ENCODE measurements at places on chromosomes 1 and 21.
A peak's percentile ranks its signal among the peaks of the same experiment; 100 is the strongest.

DNA sequence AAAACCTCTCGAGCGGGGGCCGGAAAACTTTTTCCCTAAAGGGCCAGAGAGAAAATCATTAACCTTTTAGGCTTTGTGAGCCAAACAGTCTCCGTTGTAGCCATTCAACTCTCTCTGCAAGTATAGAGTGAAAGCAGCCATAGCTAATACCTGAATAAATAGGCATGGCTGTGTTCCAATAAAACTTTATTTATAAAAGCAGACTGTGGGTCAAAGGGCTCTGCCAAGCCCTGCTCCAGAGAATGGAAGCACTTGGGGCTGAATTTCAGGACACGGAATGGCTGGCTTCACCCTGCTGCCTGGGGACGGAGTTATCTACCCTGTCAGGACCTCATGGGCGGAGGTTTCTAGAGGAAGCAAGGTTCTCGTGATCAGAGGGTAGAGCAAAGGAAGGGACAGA, 92.7 kb downstream of the CASZ1 start:
- DNase-seq: no peak

GRCh38 chr1:84892705-84893618, at the start of gene LPAR3:
TSS of gene LPAR3 (minus strand) at chr1:84893206. CDS start at chr1:84866120, 27,086 bp downstream.
- no peak for DNase-seq

DNA sequence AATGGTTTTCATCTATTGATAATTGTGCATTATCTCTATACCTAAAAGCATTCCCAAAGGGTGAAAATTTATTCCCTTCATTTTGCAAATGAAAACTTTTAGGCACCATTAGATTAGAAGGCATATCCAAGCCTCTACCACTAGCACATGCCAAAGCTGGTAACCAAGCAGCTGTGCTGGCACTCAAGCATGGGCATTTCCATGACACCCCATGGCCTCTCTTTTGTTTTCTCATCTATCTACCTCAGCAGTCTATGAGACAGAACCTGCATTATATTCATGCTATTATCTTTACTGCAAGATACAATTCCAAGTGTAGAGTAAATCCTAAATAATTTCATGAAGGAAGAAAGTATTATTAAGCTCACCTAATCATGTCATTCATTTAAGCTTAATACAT, 334.3 kb upstream of the LRRC7 start:
- DNase-seq: no peak

- DNase-seq: no peak
These were observed 85.3 kb downstream of the SEC16B start for GRCh38 chr1:177884479-177885021.

- DNase-seq: peak; percentile 39
These were observed 499 bp upstream of the SH3GLB1 start for GRCh38 chr1:86703696-86704457.

DNA sequence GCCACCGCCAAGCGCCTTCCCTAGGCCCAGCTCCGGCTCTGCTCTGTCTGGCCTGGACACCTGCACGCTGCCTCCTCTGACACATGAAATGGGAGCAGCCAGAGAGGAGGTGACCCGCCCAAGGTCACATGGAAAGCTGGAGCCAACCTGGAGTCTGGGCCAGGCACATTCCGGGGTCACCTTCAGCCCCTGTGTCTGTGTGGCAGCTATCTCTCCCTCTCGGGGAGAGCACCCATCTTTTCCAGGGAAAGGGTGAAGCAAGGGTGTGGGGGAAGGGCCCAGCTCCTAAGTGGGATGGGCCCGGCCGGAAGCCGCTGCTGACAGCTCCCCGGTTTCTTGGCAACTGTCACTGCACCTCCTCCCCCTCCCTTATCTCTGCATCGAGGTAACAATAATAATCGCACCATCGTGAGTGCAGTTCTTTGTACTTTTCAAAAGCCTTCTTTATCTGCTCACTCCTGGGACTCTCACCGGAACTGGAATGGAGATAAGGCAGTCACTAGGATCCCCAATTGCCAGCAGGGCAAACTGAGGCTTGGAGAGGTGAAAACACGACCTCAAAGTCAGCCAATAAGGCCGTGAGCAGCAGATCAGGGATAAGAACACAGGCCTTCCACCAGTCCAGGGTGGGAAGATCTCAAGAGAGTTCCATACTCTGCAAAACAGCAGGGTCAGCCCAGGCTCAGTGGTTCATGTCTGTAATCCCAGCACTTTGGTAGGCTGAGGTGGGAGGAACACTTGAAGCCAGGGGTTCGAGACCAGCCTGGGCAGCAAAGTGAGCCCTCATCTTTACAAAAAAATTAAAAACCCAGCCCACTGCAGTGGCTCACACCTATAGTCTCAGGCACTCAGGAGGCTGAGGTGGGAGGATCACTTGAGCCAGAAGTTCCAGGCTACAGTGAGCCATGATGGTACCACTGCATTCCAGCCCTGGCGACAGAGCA, 36.9 kb downstream of the RAP1GAP start:
- no peak for DNase-seq

DNA sequence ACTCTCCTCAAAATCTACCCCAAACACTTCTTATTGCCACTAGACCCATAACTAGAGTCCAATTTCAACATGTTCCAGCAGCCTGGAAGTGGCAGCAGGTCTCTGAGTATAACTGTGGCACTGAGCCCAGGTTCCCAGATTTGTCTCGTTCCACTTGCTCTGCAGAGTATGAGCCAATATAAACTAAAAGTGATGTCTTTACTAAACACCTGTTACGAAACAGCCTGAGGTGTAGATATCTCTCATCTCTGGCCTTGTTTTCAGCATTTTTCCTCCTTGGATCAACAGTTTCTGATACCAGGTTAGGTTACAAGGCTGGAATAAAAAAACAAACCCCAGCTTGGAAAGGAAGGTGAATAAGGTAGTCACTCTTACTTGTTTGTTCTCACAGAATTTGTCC, 25.2 kb upstream of the PRDX6 start:
- no peak for DNase-seq

- DNase-seq: no peak
These were observed 1.7 kb upstream of the RIPK4 start for GRCh38 chr21:41768437-41769042.

DNA sequence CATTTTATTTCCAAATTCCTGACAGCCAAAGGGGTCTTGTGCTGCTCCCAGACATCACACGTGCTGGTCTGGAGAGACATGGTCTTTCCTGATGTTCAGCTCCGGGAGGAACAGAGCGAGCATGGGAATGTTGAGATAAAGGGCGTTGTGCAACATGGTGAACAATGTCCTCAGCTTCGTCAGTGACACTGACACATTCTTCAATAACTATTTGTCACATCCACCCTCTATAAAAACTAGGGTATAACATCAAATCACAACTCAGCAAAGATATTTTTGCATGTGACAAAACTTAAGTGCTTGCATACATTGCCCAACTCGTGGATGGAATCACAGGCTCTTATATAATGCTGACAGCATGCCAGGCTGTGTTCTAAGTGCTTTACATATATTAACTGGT, 42.4 kb upstream of the GRHL3 start:
- no peak for DNase-seq

DNA sequence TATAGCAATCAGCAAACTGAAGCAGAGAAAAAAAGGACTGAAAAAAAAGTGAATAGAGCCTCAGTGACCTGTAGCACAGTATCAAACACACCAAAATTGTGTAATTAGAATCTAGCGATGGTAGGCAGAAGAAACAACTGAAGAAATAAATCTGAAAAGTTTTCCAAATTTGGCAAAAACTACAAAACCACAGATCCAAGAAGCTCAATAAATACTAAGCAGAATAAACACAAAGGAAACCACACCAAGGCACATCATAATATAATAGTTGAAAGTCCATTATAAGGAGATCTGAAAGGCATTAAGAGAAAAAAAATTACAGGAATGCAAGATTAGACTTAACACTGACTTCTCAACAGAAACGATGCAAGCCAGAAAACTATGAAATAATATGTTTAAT, 7.1 kb upstream of the IL12RB2 start:
- DNase-seq: no peak

Measured in stimulated activated CD8-positive, alpha-beta memory T cell treated with anti-CD3 and anti-CD28 coated beads, Interleukin-15, amount 100 ng/mL, for 24 hours (primary cell).